ENCODE measurements at places on chromosomes 7 and 10.

GRCh38 chr10:1308173-1308961, 252.2 kb downstream of the WDR37 start:
- DNase-seq, result no peak

GRCh38 chr7:103810112-103810744, 179.2 kb downstream of the RELN start:
- no peak for DNase-seq

- no peak for DNase-seq
Measured at GRCh38 chr10:127186813-127187212, 9.6 kb downstream of the INSYN2A start.

GRCh38 chr7:37054624-37055241, 330.4 kb upstream of the AOAH start:
- DNase-seq, result no peak

DNA sequence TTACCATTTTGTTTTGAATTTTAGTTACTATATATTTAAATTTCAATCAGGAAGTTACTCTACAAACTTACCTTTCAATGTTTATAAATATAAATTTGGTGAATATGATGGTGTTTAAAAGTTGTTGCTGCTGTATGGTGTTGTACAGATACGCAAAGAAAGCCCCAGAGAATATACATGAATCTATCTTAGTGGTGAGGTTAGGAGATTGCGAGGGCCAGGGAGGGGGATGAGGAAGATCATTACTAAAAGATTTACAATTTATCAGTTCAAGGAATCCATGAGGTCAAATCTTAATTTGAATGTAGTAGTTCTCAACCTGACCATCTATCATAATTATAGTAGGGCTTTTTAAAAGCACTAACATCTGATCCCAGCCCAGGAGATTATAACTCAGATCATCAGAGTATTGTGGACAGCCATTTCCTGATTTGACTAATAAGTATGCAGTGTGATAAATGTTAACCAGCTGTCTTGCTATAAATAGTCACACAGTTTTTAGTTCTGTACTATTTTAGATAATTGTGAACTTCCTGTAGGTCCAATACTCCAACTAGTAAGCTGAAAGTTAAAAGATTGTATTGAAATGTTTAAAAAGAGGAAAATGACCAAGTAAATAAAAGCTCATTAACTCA, 23.6 kb downstream of the FAM3C start:
- DNase-seq, result no peak

DNA sequence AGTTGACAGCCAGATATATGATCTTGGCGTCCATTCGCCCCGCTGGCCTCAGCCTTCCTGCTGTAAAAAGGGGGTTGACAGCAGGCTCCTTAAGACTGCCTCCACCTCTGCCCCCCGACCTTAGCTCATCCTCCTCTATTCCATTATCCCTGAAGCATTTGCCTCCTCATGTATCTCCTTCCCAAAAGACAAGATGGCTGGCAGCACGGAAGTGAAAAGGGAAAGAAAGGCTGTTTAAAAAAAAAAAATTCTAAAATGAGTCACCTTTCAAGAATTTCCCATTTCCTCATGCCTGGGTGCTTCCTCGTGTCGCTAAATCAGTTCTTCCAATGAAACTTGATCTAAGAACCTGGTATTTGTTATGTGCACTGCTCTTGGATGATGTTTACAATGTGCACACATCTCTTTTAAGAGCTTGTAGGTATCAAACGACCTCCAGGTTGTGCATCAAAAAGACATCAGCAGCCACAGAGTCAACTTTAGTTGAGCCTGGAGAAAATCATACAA, 1.7 kb downstream of the SCRN1 start:
- DNase-seq, result no peak

DNA sequence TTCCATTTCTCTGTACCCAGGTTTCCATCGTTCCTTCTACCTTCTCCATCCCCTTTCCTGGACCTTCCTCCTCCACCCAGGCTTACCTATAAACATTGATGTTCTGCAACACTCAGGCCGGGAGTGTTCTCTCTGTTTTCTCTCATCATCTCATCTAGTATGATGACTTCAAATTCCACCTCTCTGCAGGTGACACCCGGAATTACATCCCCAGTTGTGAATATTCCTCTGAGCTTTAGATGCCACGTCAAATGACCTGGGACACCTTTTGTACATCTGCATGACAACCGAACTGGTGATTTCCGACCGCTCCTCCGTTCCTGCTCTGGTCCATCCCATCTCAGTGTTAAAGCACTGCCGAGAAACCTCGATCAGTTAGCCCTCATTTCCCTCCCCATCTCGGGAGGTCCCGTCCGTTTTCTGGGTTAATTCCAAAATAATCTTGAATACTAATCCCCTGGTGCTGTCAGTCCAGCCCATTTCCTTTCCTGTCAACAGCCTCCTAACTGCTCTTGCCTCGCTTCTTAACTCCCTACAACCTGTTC, 76.7 kb upstream of the SAMD8 start:
- DNase-seq, result no peak

GRCh38 chr7:12210179-12211053, 678 bp upstream of the TMEM106B start:
- DNase-seq, result no peak

DNA sequence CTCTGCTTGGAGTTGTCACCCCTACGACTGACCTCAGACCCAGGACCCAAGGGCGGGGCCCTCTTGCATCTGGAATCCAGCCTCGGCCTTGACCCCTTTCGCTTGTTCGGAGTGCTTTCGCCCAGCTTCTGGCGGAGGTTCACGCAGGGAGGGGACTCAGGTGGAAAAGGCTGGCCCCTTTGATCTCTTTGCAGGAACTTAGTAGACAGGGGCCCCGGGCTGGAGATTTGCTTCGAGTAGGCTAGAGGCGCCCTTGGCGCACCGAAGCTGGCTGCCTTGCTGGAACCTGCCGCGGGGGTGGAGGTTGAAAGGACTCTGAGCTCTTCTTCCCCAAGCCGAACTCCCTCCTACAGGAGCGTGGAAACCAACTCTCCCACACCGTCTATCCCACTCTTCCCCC, 255.1 kb downstream of the OTUD1 start:
- DNase-seq, result no peak
